Stimulated activated CD4-positive, alpha-beta T cell treated with anti-CD3 and anti-CD28 coated beads, Interleukin-2, amount 100 ng/mL, for 24 hours (primary cell): ENCODE measurements at places on chromosomes 6 and 20.

- no peak for DNase-seq
These were observed 14.9 kb downstream of the TMEM181 start for GRCh38 chr6:158574800-158575199.

GRCh38 chr20:32116079-32116521 is 6.6 kb downstream of the TM9SF4 start:
- no peak for DNase-seq

- DNase-seq, result no peak
These were observed 627.4 kb upstream of the CITED2 start for GRCh38 chr6:140001821-140002341.

DNA sequence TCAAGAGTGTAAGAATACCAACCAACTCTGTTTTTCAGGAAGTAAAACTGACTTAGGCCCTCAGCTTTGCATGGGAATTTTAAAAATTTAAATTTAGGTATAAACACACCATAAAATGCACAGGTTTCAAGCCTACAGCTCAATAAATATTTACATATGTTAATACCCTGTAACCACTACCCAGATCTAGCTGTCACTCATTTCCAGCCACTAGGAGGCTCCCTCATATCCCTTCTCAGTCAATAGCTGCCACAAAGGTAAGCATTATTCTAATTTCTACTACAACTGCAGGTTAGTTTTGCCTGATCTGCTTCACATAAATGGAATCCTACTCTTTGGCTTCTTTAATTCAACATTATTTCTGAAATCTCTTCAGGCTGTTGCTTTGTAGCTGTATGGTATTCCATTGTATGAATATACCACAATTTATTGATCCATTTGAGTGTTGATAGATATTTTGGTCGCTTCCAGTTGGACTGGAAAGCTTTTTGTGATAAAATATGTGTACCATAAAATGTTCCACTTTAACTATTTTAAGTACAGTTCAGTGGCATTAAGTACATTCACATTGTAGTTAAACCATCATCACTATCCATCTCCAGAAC is 32.5 kb upstream of the MEI4 start:
- DNase-seq, result no peak

DNA sequence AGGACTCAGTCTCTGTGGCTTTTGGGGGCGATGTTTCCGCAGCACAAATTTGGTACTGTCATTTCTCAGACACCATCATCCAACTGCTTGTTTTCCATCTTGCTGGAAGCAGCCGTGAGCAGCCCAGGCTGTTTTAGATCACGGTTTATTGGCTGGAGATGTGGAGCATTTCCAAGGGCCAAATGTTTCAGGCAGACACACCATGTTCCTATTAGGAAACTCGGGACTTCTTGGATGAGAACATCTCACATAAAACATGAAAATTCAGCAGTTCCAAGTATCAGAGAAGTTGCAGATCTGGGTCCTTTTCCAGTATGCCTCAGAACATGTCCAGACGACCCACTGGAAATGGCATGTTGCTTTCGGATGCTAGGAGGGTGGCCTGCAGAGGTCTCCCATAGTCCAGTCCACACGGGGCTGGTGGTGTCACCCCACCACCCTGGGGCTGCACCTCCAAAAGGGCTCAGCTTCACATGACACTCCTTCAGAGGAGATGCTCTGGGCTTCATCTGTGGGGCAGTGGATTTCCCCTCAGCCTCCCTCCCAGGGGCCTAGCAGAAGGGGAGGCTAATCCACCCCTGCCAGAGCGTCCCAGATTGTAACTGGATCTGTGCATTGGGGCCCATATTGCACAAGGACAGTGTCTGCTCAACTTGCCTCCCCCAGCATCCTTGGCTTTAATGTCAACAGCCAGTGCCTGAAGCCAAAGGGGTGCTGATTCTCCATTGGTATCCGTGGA is 176.3 kb downstream of the SCP2D1 start:
- DNase-seq, result no peak

DNA sequence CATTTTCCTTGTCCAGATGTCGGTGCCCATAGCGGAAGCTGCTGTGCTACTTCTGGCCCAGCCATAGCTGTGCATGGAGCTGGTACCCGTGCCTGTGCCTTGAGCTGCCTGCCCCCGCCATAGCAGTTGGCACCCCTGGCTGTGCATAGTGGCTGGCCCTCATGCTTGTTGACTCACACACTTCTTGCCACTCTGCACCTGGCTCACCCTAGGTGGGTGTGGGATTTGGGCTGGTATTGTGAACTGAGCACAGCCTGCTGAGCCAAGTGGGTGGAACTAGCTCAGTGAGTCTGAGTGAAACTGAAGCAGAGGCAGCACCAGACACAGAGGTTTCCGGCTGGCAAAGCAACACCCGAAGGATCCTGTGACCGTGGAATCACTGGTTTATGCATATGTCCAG is 689.5 kb upstream of the EYS start:
- no peak for DNase-seq

GRCh38 chr6:75842732-75843131 is 93.7 kb downstream of the MYO6 start:
- DNase-seq, result no peak

DNA sequence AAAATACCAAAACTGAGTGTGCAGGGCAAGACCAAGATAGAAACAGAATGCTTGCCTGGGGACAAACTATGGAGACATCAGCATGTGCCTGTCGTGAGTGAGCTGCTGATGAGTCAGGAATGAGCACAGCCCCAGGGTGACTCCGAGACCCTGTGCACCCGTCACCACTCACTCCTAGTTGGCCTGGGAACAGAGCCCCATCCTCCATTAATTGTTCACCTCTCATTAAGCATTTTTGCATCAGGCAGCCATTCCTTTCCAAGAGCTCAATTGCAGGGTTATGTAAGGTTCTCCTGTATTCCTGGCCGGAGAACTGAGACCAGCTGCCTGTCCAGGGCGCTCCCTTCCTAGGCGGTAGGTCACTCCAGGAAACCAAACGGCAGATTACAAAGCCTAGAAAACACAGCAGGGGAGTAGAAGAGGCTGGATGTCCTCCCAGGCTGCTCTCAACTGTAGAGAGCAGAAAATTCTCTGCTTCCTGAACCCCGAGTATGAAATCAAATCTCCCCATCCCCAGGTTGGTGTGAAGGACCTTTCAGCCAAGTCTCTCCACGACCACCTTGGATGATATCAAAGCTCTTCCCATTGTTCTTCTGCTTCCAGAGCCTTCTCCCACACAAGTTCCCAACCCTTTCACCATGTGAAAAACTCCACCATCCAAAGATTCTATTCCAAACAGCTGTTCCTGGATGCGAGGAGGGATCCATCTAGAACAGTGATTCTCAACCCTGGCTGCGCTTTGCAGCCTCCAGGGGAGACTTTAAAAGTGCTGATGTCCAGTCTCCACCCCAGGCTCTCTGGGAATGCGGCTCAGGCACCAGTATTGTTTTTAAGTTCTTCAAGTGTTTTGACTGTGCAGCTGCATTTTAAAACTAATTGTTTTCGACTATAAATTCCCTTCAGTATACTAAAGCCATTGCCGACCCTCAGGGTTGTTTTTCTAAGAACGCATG is 532.6 kb upstream of the JARID2 start:
- no peak for DNase-seq

- DNase-seq, result no peak
These were observed 775 bp downstream of the PIGU start for GRCh38 chr20:34675993-34676641.

DNA sequence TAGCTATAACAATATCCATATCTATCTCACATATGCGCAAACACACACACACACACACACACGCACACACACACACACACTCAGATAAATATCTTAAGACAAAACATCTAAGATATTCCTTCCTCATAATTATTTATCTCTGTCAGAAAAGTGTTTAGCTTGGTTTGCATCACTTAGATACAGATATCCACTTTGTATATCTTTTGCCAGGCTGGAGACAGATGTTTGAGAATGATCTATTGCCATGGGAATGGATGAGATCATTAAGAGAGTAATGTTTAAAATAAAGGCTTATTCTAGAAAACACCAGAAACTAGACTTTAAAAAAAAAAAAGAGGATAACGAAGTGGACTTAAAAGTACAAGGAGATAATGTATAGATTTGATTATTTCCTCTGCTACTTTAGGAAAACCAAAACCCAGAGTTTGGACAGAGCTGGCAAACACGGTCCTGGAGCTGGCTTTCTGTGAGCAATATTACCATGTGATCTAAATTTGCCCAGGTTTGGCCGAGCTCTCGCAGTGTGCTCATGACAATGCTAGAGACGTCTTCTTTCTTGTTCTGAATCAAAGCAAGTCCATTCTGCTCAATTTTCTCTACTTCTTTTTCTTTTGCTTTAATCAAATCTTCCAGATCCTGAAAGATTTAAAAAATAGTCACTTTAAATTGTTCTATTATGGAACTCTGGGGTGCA is 411.8 kb downstream of the SYNE1 start:
- no peak for DNase-seq
